CD4-positive, alpha-beta T cell treated with Interleukin-1 beta for 1 hour (primary cell): ENCODE measurements at places on chromosomes 5 and 9.

DNA sequence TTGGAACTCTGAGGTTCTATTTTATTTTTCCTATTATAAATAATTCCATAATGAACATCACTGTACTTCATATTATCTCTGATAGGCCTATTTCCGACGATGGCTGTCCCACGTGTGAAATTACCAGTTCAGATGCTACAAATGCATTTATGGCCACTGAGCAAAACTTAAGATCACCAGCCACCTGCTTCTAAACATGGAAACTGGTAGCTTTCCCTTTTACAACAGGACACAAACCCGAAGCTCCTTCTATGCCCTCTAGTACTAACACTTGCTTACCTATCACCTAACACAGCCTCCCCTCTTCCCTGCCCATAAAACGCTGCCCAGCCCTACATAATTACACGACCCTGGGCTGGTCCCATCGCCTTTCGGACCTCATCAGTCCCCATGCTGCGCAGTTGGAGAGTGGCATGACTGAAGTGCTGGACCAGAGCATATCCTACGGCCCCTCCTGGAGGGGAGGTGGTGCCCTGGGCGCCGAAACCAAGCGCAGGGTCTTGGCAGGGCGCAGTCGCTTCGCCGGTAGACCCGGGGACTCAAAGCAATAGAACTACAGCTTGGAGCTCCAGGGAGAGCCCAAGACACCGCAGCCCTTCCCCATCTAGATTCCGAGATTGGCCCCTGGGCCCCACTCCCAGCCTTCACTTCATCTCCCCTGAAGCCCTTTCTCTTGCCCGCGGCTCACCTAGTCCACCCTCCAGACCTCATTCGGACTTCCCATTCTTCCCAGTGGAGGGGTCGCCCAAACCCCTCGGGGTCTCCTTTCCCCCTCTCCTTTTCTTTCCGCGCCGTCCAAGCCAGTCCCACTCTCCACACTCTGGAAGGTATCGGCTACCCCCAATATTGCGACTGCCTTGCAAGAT, 1.0 kb upstream of the SAP30L start:
- peak; percentile 9 for DNase-seq

- no peak for DNase-seq
Measured at GRCh38 chr9:81980568-81980967, 8.0 kb upstream of the SPATA31D1 start.

DNA sequence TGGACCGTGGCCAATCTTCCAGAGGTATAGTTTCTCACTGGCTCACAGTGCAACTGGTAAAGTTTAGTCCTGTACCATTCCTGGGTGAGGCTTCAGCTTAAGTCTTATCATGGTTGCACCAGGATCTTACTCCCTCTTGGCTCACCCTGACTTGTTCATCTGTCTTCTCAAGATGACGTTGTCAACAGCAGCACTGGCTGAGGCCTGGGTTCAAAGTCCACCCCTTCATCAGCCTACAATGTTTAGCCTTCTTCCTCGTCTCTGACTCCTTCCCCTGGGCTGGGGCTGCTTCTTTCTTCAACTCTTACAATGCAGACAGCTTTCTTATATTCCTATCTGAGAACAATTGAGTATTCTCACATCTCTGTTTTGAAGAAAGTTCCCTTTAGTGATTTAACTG, 311.1 kb upstream of the CLINT1 start:
- DNase-seq, result no peak

- peak; percentile 28 for DNase-seq
Measured at GRCh38 chr5:176810081-176810597, at the start of gene UNC5A. Gene UNC5A (plus strand): TSS chr5:176810559. CDS start chr5:176810751, 192 bp downstream.

GRCh38 chr5:142152384-142152732, 43.8 kb downstream of the NDFIP1 start:
- DNase-seq, result no peak

- DNase-seq, result no peak
Measured at GRCh38 chr5:15864536-15865215, 314.9 kb downstream of the MARCHF11 start.

GRCh38 chr5:157447201-157447637, 12.8 kb upstream of the NIPAL4 start:
- DNase-seq, result no peak

DNA sequence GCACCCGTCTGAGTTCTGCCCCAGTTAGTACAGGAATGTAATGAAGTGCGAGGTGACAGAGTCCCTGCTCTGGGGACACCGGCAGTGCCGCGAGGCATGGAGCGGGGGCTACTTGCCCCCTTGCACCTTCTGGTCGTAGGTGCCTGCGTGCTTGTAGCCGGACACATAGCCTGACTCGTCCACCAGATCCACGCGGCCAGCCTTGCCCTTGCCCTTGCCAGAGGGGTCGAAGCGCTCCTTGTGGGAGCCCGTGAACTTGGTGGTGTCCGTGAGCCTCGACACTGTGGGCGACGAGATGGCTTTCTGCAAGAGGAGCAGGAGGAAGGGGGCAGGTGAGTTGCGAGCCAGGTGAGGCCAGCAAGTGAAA, 28.2 kb downstream of the TPPP start:
- no peak for DNase-seq

DNA sequence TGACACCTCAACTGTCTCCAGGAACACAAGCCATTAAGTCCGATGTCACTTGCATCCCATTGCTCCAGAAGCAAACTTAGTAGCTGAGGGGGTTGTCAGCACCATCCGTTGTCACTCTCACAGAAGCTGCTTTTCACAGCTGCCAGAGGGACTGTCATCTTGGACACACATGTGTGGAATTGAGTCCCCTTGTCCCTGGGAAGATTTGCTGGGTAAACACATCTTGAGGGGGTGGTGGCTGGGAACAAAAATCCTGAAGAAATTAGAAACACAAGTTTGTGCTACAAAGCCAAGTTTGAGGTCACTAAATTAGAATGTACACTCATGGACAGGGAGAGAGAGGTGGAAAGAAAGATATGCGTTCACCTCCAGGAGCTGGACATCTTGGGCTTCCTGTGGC, 55.2 kb upstream of the ADRA1B start:
- no peak for DNase-seq

DNA sequence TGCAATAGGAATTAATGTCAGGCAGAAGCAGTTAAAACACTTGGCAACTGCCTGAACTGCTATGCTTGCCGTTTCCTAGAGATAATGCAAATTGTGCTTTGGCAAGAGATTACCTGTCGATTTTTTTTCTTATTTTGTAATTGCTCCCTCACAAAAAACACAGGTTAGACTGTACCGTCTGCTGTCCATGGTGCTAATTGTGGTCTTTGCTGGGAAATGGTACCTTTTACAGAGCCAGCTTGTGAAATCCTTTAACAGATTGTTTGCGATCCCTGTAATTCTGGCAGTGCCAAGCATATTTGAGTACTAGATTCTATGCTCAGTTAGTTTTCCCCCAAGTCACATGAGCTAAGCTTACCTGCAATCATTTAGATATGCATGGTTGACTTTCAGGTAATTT, 2125.8 kb upstream of the WWC1 start:
- DNase-seq, result no peak

DNA sequence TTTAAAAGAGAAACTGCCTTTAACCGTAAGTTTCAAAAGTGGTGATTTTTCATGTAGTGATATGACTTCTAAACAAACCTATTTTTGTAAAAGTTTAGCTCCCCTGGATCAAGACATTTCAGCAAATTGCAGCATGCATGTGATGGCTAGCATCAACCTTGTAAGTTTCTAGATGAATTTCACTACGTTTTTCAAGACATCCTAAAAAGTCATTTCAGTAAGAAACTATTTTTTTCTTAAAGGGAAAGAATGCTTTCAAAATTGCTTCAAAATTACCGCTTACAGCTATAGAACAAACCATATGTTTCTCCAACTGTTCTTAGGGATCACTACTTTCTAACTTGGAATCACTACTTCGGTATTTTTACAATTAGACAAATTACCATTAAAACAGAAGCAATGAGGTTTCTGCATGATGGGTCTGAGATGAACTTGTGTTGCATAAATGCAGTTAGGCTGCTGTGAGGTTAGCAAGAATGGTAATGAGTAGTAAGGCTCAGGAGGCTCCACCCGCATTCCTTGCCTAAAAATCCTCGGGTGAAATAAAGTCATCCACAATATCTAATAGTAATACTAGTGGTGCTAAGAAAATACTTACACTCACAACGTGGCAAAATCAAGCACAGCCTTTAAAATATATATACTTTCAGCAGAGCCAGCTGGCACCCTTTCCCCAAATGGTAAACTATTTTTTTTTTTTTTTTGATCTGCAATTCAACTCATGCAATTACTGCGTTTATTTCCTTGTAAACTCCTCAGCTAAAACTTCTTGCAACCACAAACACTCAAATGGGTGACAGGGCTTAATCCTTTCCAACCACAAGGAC, 53.8 kb downstream of the CDC14B start:
- DNase-seq, result no peak

- no peak for DNase-seq
Measured at GRCh38 chr5:68283766-68284165, 68.2 kb downstream of the PIK3R1 start.

GRCh38 chr9:124128568-124129166, 117.1 kb downstream of the LHX2 start:
- DNase-seq, result no peak

- DNase-seq, result peak; percentile 53
Measured at GRCh38 chr9:135939351-135940265, 21.6 kb downstream of the UBAC1 start.

GRCh38 chr5:173456751-173457171, 128.5 kb upstream of the STC2 start:
- no peak for DNase-seq

- no peak for DNase-seq
Measured at GRCh38 chr9:69993110-69993509, 50.5 kb upstream of the MAMDC2 start.

DNA sequence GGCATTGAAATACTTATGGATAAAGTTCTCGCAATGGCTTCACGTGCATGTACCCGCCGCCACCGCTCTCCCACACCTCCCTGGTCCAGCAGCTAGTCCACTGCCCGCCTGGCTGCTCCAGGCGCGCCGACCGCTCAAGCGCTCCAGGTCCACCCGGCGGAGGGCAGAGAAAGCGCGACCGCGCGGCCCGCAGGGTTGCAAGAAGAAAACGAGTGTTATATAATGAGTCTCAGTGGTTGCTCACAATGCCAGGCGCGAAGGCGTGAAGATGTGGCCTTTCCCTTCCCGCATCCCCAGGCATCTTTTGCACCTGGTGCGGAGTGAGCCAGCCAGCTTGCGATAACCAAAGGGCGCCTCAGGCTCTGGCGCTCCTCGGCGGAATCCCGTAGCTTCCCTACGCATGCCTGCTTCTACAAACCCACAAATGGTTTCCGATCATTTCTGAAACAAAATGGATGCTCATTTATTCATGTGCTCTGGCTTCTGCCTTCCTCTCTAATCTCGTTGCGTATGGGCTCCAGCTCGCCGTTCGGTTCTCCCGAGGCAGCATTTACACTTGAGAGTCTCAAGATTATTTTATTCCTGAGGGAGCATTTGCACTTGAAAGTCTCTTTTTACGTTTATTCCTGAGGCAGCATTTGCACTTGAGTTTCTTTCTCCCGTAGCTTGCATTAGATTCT, 25.7 kb downstream of the CDKN2A start:
- DNase-seq, result no peak

DNA sequence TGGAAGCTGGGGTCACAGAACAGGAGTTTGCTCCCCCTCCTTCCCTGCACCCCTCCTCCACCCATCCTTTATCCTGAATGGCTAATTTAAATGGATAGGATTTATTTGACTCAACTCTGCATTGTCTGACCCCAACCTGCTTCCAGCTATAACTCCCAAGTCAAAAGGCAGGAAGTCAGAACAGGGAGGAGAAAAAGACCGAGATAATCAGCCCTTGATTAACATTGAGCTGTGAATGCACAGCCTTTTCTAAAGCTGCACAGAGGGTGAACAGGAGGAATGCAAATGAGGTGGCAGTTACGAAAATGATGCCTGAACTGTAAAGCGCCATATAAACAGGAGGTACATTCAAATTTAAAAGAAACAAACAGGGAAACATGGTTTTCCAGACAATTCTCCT, 152.8 kb downstream of the SPOCK1 start:
- DNase-seq, result no peak

DNA sequence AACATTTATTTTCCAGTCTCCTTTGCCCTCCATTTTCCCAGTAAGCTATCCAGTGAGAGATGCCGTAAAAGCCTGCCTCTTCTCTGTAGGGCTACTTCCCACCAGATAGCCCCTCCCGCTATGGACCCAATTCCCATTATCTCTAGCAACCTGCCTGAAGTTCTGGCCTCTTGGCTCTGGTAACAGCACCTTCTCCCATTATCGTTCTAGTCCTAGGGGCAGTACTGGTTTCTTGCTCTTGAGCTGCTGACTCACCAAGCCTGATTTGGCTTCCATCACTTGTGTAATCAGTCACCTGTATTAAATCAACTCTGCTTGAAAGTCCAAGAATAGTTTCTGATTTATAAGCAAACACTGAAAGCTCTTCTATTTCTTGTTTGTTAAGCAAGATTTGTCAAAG, 42.8 kb upstream of the PARP8 start:
- DNase-seq, result no peak

DNA sequence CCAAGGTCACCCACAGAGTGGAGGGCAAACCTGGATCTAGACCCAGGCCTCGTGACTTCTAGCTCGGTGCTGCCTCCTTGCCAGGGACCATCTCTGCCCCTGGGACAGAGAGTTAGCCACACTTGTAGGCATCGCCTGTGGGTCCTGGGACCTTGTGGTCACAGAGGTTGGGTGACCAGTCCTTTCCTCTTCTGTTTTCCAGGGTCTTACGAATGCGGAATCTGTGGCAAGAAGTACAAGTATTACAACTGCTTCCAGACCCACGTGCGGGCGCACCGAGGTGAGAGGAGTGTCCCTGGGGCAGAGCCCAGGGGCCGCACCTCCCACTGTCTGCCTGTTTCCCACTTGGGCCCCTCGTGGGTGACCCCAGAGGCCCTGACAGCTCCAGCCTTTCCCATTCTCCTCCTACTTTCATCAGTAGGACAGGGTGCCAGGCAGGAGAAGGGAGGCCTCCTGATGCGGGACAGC, 76.3 kb downstream of the AMBP start:
- no peak for DNase-seq

DNA sequence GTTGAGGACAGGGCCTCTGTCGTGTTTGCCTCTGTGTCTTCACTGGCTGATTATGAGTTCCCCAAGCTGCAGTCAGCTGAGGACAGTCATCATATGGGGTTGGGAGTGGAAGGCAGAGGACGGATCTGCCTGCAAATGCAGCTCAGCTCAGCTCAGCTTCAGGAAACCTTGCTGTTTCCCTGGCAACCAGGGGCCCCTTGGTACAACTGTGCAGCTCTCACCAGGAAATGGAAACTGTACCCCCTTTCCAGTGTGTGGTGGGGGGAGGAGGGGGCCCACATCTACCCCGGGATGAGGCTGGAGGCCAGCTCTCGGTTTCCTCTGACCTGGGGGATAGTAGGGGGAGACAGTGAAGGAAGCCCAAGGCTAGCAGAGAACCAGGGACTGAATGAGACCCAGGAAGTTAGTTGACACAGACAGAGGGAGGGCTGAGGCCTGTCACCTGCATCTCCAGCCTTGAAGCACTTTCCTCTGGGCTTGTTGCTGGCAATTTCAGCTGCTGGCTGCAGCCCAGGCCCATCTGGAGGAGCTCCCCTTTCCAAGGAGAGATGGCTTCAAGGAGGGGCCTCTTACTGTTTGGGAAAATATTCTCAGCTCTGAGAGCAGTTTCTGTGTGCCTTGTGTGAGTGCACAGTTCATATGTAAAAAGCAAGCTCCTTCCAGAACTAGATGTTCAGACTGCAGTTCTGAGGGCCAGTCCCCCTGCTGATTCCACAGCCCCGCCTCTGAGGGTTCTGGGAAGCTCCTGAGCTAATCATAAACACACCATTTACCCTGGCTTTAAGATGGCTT, 6.9 kb downstream of the ANXA6 start:
- DNase-seq, result peak; percentile 76
